ENCODE measurements at places on chromosomes 16 and 17.

DNA sequence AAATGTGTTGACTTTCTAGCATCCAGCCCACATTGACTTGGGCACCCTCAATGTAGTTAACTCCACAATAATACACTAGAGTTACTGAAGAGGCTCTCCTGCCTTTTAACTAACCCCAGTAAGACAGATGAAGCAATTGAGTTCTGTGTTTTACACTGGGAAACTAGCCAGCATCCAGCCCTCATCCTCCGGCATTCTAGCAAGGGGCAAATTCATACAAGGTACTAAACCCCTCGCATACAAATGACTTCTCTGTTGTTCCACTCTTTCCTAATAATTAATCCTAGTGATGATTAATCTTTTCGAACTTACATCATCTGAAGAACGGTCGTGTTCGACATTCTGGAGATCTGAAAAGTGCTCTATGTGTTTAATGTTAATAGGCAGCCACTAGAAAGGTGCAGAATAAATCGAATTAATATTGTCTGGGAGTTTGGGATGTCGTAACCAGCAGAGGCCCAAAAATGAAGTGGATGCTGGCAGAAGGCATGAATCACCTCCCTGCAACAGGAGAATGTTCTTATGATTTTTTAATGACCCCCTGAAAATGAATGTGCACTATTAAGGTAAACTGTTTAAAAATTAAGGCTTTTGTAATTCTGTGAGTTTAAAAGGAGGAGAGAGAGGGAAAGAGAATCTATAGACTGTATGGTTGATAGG is 249.4 kb downstream of the SNX29 start:
- DNase-seq: no peak

DNA sequence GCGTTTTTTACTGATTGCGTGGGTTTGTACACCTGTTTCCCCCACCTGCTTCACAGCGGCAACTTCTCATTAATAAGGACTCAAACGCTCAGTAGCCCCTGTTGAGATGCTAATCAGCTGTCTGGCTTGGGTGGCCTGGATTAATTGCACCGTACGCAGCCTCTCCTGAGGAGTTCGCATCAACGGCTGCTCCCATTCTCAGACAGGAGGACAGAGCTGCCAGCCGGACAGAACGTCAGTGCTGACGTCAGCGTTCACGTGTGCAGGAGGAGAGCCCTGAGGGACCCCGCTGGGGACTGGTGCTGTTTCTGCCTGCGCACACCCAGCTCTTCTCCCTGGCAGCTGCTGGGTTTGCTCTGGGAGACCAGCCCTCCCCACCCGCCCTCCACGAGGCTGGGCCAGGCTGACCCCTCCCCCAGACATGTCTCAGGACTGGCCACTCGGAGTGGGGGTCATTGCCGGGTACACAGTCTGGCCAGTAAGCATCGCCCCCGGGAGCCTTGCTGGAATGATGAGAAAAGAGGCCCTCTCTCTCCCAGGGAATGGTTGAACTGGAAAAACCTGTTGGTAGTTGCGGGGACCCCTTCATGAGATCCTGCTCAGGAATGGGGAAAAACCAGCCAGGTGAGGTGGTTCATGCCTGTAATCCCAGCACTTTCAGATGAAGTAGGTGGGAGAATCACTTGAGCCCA is 5.7 kb upstream of the BANP start:
- DNase-seq: no peak

GRCh38 chr17:76063875-76064546 is 8.3 kb downstream of the SRP68 start:
- peak; percentile 45 for DNase-seq

DNA sequence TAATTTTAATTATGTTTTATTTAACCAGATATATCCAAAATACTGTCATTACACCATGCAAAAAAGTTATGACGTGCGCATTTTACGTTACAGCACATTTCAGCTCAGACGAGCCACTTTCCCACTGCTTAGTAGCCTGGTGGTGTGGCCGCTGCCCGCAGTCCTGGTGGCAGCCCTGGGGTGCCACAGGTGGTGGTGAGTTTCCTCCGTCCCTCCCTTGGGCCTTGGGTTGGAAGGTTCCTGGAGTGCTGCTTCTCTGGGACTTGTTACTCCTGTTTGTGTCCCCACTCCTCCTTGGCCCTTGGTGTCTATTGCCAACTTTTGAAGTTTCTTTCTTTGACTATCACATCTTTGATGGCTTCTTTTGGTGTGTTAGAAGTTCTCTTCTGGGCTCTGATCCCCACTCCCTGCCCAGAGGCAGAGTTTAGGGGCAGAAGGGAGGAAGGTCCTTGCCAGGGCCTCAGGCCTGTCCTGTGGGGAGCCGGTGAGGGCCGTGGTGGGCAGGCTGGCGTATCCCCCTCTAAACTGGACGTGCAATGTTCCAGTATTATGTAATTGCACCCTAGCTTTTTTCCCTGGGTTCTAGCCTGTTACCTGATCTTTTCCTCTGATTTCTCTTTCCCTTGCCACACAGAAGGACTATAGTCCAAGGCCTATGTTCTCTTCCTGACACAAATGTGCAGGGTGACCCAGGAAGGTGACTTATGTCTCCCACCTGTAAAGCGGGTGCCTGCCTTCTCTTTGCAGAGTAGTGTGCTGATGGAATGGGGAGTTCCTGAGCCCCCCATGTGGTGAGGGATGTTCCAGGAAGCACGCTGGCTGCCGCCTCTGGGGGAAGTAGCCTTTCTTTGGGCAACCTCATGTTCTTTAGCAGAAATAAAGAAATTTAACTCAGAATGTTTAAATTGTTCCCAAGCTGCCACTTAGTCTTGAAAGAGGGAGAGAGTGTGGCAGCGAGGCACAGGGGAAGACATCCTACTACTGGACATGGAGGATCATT is 8.4 kb downstream of the MPRIP start:
- DNase-seq: no peak
